ENCODE measurements at places on chromosomes 12 and 14.

GRCh38 chr12:94633401-94633800, 17.0 kb downstream of the TMCC3 start:
- DNase-seq: no peak

GRCh38 chr14:104448321-104448720, 131.2 kb upstream of the C14orf180 start:
- DNase-seq: no peak

DNA sequence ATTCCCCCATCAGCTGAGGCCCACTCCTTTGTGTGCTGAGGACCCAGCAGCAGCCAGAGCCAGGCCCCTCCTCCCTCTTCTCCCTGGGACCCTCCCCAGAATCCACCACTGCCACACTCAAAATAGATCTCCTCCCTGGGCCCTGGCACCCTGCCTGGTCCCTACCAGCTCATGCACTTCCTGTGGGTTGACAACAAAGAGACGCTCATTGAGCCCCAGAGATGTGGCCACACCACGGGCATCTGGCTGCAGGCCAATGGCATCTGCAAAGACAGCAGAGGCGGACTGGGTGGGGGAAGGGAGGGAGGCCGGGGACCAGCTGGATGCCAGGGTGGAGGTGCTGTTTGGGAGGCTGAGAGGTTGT, 16.0 kb upstream of the ENDOU start:
- DNase-seq: peak; percentile 96

GRCh38 chr14:102927878-102928411, 5.5 kb downstream of the AMN start:
- DNase-seq: no peak

DNA sequence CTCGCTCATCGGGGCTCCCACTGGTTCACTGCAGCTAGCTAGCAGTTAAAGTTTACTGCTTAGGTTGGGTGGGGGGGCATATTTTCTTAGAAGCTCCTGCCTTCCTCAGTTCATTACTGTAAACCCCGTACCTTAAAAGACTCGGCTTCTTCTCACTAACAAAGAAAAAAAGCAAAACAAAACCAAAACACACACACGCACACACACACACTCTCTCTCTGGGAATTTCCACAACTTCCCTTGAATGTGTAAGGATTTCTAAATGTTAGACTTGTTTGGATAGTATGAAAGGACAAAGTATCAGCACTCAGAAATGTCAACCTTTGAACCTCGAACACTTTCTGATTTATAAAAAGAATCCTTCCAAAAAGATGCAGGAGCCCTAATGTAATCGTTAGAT, 927 bp downstream of the PTHLH start:
- no peak for DNase-seq

DNA sequence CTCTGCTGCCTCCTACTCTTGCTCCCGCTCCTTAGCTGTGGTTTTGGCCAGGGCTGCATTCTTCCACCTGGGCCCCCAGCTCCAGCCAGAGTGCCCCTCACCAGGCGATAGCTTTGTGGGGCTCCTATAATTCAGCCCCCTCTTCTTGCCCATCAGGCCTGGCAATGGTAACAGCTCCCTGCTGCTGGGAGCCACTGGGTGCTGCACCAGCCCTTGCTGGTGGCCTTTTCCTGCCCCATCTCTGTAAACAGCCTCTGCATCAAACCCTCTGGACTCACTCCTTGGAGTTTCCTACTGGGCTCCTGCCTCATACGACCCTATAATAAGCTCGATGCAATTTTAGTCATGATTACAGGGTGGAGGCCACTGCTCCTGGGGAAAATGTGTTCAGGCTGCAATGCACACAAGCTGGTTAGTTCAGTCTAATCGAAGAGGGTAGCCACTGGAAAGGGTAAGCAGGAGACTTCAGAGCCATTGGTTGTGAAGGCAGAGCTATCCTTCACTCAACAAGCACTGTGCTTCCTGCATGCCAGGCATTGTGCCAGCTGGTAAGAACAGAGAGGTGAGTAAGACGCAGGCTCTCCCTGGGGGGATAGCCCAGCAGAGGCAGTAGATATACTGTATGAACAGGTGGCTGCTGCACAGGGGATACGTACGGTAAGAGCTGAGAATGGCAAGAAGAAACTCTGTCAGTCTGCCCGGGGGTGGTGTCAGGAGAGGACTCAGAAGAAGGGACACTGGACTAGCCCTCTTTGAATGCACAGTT, 24.7 kb downstream of the CLMN start:
- DNase-seq: no peak

DNA sequence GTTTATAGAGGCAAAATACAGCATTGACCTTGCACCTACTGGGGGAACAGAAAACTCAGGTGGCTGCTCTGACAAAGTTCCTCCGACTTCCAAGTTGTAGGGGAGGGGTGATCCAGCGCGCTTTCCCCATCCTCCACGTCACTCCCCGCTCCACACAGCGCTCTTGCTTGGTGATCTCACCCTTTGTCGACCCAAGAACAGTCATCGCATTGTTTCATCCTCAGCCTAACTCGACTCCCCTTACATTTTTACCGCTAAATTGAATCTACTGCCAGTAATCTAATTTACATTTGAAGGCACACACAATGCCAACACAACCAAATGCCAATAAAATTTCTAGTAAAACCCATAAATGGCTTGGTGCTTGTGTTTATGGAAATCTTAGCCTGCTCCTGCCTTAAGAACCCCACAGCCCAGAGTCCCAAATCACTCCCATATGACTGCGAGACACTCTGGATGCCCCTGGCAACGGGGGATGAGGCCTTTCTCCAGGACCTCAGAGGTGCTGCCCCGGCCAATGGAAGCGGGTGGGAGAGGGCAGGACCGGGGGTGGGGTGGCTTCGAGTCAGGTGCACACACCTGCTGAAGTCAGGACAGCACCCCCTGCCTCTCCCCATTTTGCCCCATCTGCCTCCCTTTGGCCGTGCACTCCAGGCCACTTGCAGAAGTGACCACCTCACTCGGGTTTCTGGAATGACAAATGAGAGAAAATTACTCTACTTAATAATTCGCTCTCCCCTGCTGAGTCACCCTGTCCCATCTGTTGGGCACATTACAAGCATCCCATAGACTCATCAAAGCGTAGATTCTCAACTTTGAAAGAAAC, 98.2 kb upstream of the GSC start:
- peak; percentile 86 for DNase-seq

GRCh38 chr14:36931791-36932190, 240.6 kb downstream of the SLC25A21 start:
- DNase-seq: no peak

DNA sequence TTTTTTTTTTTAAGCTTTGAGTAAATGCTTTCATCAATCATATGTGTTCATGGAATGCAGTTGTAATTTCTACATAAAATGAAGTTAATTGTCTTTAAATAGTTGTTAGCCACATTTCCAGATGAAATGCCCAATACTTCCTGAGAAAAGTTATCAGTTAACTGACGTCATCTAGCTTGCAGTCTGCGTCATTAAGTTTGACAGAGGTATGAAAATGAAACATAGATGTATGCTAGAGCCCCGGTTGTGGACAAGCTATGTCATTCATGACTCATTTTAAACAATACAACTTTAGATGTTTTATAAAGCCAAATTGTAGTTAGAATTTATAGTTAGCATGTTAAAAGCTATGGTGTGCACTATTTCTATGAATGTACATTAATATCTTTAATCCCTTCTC, 90.7 kb downstream of the PLEKHA5 start:
- DNase-seq: no peak

- peak; percentile 5 for DNase-seq
Measured at GRCh38 chr12:118680356-118680963, 300.9 kb upstream of the SRRM4 start.

DNA sequence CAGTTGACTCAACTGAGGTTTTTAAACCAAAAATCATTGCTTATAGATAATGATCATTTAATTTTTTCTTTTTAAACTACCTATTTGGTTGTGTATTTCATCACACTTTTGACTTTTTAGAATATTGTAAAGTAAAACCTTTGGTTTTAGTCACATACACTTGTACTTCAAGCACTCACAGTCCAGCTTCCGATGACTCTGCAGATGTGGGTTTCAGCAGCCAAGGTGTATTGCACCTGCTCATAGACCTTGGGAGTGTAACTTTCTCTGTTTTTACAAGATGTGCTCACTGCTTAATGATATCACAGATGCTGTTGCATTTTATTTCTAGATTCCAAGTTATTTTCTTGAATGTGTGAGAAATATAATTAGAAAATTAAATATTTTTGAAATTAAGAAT, 188.3 kb upstream of the SLC38A2 start:
- no peak for DNase-seq

- no peak for DNase-seq
Measured at GRCh38 chr14:78440356-78440894, 270.3 kb downstream of the NRXN3 start.

DNA sequence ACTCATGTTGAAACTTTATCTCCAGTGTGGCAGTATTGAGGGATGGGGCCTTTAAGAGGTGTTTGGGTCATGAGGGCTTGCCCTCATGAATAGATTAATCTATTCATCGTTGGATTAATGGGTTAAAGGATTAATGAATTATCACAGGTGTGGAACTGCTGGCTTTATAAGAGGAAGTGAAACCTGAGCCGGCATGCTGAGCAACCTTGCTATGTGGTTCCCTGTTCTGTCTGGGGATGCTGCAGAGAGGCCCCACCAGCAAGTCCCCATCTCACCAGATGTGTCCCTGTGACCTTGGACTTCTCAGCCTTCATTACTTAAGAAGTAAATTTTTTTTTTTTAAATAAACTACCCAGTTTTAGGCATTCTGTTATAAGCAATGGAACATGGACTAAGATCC, 109.6 kb downstream of the DYRK2 start:
- no peak for DNase-seq

DNA sequence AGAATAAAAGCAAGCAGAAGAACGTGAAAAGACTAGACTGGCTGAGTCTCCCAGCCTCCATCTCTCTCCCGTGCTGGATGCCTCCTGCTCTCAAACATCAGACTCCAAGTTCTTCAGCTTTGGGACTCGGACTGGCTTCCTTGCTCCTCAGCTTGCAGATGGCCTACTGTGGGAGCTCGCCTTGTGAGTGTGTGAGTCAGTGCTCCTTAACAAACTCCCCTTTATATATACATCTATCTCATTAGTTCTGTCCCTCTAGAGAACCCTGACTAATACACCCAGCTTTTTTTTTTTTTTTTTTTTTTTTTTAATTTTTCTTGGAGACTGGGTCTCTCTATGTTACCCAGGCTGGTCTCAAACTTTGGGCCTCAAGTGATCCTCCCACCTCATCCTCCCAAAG, 46.9 kb downstream of the ACTN1 start:
- no peak for DNase-seq

GRCh38 chr14:76007852-76008251, 22.3 kb downstream of the IFT43 start:
- no peak for DNase-seq

DNA sequence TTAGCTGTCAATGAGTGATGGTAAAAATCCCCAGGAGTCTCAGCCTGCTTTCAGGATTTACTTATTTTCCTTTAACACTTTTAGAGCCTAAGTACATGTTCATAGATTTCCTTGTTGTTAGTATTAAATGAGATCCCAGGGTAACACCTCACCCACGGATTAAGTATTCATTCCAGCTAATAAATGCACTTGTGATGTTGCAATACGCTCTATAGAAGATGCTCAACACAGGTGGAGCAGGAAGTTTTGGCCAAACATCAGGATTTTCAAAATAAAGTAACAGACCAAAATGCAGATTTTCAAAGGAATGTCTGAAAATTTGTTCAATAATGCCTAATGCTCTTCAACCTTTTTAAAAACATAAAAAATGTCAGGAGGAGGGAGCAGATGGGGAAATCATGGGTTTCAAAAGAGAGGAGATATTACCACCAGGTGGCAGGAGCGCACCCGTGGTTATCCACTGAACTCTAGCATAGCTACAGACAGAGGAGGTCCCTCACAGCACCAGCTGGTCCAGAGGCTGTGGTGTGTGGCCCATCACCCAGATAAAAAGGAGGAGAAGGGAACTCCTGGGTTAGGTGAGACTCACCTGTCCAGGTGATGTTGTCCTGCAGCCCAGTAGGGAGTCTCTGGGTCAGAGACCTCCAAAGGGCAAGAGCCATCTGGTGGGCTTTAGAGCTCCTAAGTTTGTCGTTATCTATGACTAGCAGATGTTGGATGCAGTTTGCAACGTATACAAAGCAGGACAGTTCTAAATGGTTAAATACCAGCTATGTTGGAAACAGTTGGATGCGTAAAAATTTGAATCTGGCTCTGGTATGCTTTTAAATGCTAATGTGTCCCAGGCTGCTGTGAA, 1158.4 kb upstream of the TMEM132C start:
- peak; percentile 71 for DNase-seq

DNA sequence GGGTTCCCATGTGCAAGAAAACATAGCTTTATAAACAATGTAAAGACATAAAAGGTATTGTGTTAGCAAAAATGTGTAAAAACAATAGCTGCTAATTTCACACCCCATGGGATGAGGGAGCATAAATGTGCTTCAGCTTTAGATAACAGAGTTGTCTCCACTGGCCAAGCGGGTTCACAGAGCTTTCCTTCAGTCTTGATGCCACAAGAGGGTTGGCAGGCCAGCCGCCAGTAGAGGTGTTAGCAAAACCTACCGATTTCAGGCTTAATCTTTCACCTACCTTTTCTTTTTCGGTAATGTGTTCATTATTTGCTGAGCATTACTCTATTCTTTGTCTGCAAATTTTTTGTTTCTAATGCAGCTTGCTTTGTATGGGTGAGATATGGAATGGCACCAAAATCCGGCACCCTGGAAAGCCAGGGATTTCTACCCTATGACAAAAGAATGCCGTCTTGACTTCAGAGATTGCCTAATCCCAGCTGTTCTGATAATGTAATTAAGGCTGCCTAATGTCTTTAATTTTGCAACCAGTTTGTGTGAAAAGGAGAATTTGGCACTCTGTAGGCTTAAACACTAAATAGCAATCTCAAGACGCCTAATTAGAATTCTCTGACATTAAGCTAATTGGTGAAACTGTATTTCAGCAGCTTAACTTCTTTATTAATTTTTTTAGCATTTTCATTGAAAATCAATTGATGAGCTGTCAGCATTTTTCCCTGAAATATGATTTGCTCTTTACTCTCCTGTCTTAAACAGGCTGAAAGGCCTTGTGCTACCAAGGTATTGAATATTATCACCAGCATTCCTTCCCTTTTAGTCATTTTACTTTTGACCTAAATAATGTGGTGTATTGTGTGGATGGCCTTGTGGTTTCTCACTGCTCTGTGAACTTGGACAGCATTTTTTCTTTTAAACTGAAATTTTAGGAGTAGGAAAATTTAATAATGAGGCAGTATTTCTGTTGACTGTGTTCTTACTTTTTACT, 60.7 kb downstream of the POLR3B start:
- no peak for DNase-seq
